ENCODE measurements at places on chromosomes 5 and 9.

DNA sequence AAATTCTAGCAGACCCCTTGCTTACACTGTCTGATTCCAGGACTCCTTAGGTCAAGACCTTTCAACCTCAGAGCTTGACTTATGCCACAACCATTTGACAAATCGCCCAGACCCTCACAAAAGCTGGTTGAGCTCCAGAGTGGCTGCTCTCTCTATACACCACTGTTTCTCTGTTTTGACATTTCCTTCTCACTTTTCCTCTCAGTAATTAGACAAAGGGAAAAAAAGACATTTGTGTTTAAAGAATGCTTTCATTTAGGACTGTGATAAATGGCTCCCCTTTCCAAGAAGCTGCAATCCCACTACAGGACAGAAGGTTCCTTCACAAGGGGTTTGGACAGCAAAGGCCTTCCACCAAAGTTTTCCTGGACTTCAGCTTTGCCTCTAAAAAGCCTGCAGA is 601.3 kb downstream of the NR2F1-AS1 start:
- no peak for DNase-seq

DNA sequence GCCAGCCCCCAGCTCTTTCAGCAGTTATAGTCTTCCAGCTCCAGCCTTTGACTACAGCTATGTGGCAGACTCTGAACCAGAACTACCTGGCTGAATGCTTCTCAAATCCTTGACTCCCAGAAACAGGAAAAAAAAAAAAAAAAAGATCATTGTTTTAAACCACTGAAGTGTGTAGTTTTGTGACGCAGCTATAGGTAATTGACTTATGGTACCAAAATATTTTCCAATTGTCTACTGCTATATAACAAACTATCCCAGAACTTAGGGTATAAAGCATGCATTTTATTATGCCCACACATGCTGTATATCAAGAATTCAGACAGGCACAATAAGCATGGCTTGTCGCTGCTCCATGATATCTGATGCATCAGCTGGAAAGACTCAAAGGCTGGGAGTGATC is 127.1 kb upstream of the POC5 start:
- no peak for DNase-seq

GRCh38 chr9:121333950-121334773 is 35.9 kb downstream of the STOM start:
- DNase-seq = no peak

DNA sequence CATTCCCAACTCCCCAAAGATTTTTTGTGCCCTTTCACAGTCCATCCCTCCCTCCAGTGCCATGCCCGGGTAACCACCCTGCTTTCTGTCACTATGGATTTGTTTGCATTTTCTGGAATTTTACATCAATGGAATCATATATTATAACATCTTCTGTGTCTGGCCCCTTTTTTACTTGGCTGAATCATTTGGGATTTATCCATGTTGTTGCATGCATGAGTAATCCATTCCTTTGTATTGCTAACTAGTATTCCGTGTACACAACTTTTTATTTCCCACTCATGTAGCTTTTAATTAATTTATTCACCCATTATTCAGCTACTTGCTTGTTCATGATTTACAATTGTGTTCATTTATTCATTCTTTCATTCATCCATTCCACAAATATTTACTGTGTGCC is 94.1 kb downstream of the FGF18 start:
- no peak for DNase-seq

DNA sequence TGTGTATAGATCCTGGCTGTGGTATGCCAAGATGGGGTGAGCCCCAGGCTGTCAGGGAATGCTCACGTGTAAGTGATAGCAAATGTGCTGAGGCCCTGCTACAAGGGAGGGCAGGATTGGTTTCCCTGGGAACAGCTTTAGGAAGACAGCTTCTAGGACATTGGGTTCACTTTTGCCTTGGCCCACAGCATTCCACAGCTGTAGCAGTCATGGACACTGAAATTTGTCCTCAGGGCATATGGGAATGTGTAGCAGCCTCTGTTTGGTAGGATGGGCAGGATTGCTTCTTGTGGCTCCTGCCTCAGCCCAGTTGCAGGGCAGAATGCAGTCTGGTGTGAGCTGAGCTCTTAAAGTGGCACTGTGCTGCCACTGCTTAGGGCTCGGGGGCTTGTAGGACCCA is 1061.7 kb upstream of the WWC1 start:
- no peak for DNase-seq

- no peak for DNase-seq
Measured at GRCh38 chr5:165859251-165859650, 2353.8 kb downstream of the MAT2B start.

DNA sequence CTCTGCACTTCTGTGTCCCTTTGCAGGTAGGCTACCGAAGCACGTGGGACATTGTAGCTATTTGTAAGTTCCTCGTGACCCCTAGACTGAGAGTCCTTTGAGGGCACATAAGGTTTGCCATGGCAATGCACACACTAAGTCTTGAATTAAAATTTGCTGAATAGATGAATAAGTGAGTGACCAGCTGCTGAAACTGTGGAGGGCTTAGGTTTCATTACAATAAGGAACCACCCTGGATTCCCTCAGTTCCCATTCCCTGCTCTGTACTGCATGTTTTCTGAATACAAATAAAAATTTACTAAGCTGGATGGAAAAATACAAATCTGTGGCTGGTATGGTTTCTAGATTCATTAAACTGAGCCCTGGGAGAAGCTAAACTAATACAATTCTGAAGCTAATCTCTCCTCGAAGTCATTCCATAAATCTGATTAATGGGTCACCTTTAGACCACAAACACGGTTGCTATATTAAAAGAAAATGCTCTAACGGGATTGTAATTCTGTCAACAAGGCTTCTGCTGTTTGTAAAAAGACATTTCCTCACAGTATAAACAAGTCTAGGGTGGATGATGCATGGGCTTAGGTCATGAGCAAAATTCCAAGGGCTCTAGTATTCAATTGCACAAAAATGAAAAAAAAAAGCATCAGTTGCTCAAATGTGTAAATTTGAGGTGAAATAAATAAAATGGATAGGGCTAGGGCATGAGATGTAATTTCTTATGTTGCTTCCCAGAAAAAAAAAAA is 172.3 kb downstream of the ATP10B start:
- DNase-seq = no peak

- peak; percentile 39 for DNase-seq
Measured at GRCh38 chr5:138489683-138490061, 24.4 kb downstream of the EGR1 start.

DNA sequence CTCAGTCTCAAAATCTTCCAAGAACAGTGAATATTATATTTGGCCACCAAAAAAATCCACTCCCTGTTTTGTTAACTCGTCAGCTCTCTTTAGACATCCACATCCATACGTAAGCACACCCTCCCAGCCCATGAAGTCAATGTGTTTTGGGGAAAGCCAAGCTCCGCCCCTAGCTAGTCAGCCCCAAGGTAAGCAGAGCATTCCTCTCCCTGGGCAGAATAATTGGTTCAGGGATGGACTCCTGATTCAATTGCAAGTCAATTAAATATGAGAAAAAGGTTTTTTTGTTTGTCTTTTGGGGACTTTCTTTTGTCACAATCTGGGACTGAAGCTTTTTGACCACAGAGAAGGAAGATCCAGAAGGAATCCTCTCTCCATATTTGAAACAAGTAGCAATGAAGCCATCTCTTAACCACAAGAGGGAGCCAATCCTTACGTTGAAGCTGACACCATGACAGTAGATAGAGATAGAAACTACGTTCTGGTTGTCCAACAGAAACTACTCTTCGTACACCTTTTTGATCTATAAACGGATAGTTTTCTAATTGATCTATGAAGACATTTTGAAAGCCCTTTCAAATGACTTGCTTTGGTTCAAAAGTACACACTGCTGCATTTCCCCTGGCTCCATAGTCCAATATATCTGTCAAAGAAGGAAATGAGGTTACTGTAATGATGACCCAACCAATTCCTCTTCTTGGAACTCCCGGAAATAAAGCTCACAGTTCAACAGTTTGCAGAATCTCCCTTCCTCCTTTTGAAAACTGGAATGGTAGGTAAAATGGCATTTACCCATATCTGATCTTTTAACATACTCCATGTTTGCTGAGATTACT is 166.4 kb downstream of the TLE1 start:
- no peak for DNase-seq

DNA sequence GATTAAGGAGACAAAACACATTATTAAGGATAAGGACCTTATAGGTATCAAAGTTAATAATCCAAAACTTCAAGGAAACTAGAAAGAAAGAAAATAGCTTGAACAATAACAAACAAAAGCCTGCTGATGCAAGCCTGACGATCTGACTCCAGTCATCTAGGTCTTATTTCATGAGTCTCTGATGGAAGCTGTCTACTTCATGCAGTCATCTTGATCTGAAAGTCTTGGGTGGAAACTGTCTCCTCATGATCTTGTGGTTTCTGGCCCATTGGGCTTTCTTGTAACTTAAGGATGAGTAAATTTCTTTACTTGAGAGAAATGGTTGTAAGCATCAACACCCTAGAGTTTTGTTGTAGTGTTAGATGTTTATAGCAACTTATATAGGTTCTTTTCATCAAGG is 20.6 kb upstream of the PSIP1 start:
- DNase-seq = no peak

GRCh38 chr9:107542411-107543157 is 53.0 kb upstream of the KLF4 start:
- no peak for DNase-seq

DNA sequence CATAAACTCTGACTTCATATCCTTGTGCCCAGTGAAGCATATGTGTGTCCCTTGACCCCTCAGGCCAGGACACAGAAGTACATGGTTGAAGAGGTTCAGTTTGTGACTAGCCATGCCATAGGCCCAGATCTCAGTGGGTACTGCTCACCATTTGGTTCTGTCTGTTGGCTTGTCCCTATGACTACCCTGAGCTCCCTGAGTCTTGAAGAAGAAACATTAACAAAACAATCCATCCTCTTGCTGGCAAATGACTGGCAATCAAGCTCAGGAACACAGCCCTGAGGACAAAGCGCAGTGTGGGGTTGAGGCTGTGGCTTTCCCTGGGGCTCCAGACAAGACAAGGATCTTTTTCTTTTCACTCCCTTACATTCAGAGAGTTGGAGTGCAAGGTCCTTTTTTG is 46.3 kb downstream of the TNFAIP8 start:
- no peak for DNase-seq

GRCh38 chr5:158700231-158701006 is 399.3 kb downstream of the EBF1 start:
- no peak for DNase-seq

DNA sequence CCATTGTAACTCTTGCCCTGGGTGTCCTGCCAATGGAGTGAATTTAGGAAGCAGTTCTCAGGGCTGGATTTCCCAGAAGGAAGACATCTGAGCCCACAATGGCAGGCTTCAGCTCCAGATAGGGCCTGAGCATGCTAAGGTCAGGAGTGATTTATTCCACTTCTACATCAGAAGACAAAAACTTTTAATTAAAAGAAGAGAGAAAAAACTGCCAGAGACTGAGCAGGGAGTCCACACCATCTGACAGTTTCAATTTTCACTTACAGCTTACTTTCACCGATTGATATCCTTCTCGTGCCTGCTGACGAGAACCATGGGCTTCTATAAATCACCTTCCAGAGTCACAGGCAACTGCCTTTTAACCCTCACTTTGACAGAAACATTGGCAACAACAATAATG is 228.3 kb upstream of the BRINP1 start:
- DNase-seq = no peak

DNA sequence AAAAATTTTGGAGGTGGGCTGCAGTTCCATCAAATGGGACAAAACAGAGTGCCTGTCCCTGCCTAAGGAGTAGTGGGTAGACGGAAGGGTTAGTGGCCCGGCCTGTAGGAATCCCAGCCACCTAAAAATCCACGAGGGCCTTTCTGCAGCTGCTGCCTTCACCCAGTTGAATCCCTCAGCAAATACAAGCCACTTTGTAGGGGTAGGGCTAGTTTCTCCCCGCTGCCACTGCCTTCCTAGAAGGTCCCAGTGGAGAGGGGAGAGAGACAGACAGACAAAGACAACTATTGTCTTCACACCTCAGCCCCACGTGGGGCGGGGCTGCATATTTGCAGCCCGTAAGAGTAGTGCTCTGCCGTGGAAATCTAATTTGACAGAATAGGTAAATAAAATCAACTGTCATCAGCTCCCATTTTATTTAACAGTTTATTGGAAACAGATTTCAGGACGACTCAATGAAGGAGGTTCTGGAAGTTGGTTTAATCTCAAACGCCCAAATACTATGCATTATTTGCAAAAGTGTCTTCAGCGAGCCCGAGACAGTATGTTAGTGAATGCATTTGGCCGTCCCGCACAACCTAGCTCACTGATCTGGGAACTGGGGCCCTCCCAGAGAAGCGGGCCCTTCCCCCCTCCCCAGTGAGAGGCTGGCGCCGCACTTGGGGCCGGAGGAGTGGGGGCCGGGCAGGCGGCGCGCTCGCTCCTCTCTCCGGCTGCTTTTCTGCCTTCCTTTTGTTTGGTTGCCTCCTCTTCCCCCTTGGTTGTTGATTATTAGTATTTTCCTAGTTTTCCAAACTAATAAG is 67.6 kb upstream of the TBCA start:
- DNase-seq = peak; percentile 28

DNA sequence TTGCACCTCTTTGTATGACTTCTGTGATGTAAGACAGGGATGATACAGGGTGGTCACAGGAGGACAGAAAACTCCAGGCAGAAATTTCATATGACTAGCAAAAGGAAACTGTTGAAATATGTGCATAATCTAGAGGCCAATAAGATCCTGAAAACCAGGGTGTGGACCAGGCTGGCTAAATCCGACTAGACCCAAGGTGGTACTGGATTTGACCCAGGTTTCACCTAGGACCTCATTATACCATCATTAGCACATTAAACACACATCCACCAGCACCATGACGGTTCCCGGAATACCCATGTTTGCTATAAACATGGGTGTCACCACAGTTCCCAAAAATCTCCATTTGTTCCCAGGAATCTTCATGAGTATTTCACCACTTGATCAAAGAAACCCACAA is 517.1 kb downstream of the ZNF608 start:
- DNase-seq = no peak

DNA sequence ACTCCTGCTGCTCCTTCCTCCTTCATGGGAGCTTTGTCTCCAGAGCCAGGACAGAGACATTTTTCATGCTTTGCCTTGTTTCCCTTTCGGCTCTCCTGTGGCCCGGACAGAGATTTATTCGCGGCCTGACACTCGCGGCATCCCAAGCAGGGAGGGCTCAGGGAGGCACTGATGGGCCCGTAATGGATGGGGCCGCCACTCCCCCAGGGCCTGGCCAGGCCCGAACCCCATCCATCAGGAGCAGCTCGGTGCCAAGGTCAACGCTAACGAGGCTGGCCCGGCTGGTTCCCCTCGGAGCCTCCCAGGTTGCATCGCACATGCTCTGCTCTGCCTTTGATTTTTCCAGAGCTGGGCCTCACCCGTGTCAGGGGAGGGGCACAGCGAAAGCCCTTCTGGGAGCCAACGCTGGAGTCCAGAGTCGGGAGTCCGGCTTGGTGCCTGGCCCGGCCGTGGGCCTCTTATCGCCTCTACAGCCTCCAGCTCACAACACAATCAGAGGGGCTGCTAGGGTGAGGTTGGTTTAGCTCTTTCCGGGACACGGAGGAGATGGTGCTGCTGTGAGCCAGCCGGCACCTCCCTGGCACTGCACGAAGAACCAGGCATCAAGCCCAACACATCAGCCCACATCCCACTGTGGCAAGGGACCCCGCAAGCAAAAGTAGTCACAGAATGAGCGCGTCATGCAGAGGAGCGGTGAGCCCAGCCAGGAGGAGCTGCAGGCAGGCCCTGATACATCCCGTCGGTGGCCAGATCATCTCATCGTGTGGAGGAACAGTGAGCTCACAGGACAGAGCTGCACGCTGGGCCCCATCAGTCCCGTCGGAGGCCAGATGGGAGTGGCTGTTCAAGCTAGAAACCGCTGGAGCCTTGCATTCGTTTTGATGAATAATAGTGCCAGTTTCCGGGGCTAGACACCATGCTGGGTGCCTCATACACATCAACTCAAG is 72.2 kb upstream of the BARHL1 start:
- DNase-seq = no peak
